ENCODE measurements at places on chromosomes 2 and 18.

DNA sequence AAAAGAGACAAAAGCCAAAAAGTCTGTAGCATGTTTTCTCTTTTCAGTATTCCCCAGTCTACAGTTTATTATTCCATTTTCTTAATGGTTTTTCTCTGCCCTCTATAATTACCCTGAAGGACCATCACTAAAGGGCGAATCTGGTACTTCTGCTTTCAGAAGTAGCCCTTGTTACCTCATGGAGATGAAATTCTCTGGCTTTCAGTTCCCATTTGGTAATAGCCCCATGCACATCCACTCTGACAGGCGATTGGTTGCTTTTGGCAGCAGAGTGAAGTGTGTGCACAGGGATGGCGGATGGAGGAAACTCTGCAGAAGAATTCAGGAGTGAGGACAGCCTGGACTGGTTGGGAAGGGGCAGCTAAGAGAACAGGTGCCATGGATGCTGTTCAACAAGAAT is 66.3 kb upstream of the NABP1 start:
- no peaks in the 10 kb centered on the region for H3K27me3 ChIP-seq
- no peak overlapping the region for H3K27ac ChIP-seq
- H3K4me3 ChIP-seq, result no peak overlapping the region

GRCh38 chr18:23921716-23922285 is 92.8 kb upstream of the TTC39C start:
- peaks cover 20% of the 10 kb centered on the region for H3K4me1 ChIP-seq
- no peak for DNase-seq
- peaks cover 27% of the 10 kb centered on the region for H3K27me3 ChIP-seq

- no peak overlapping the region for H3K27ac ChIP-seq
- DNase-seq, result no peak
- H3K27me3 ChIP-seq, result no peaks in the 10 kb centered on the region
Observed at GRCh38 chr2:163580757-163581156, 155.1 kb downstream of the FIGN start.

- peaks cover 27% of the 10 kb centered on the region for H3K36me3 ChIP-seq
- no peak overlapping the region for H3K27ac ChIP-seq
- no peak for DNase-seq
- H3K4me1 ChIP-seq, result no peaks in the 10 kb centered on the region
- H3K4me3 ChIP-seq, result no peak overlapping the region
- no peaks in the 10 kb centered on the region for H3K27me3 ChIP-seq
Observed at GRCh38 chr2:149213764-149214493, 116.5 kb upstream of the LYPD6 start.

DNA sequence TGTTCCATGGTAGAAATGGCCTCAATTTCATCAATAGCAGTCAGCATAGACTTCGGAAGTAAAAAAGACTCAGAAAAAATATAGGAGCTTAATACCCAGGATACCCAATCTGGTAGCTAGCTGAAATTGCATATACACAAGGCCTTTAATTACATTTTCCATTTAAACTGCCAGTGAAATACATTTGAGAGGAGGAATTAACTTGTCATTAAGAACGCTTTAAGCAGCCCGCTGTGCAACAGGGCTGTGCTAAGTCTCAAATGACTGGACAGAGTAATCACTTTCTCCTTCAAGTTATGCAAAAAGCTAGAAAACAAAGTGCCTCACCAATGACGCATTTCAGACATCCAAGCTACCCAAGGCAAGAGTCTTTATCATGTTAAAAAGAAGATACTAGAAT is 558.8 kb downstream of the MBD2 start:
- no peak for DNase-seq
- H3K4me3 ChIP-seq, result no peak overlapping the region
- no peaks in the 10 kb centered on the region for H3K27me3 ChIP-seq
- H3K27ac ChIP-seq, result no peak overlapping the region
- no peaks in the 10 kb centered on the region for H3K36me3 ChIP-seq

GRCh38 chr2:199792381-199792780 is 58.6 kb downstream of the FTCDNL1 start:
- H3K27ac ChIP-seq, result no peak overlapping the region
- no peak for DNase-seq
- H3K4me3 ChIP-seq, result no peak overlapping the region

DNA sequence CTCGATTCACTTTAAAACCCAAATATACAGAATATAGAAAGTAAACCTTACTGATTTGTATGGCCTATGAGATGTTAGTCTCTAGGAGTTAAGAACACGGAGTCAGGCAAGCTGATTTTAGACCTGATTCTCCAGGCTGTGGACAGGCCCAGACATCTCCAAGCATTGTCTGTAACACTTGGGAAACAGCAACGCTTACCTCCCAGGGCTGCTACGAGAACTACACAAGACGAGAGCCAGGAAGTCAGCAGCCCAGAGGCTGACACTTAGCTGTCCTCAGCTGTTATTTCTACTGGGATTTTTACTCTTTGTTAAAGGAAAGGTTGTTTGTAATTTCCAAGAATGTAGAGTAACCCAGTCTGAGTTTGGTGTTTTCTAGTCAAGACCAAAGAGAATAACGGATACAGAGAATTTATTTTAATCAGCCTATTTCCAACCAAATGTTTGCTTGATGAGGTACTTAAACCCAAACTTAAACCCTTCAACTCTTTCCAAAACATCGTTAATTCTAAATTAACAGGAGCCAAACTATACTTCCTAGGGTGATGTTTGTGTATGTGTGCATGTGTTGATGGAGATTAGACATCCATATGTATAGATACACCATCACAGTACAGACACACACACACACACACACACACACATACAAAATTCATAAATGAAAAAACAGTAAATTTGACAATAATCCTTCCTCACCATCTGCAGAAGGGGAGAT is 123.4 kb downstream of the LAMA1 start:
- peaks cover 23% of the 10 kb centered on the region for H3K36me3 ChIP-seq
- H3K4me1 ChIP-seq, result peaks cover 16% of the 10 kb centered on the region
- no peak overlapping the region for H3K4me3 ChIP-seq
- no peak for DNase-seq
- peak overlapping the region; percentile 92 for H3K27ac ChIP-seq
- no peaks in the 10 kb centered on the region for H3K27me3 ChIP-seq

DNA sequence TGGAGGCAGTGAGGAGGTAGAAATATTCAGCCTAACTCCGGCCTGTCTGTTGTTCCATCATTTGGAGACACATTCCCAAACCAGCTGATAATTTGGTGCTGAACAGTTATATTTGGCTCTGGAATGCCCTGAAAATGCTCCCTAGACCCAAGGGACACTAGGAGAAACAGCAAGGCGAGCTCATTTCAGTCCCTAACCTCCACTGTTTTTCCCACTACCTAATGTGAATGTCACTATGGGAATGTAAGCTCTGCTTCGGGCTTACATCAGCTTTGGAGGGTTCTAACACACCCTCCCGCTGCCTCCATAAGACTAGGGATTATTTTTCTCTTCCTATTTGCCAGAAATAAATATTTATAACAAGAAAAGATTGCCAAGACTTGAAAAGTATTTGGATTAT is 103.5 kb downstream of the ANTXR1 start:
- no peak overlapping the region for H3K27ac ChIP-seq
- peaks cover 15% of the 10 kb centered on the region for H3K36me3 ChIP-seq
- DNase-seq, result no peak
- no peak overlapping the region for H3K4me3 ChIP-seq
- H3K4me1 ChIP-seq, result peaks cover 14% of the 10 kb centered on the region

DNA sequence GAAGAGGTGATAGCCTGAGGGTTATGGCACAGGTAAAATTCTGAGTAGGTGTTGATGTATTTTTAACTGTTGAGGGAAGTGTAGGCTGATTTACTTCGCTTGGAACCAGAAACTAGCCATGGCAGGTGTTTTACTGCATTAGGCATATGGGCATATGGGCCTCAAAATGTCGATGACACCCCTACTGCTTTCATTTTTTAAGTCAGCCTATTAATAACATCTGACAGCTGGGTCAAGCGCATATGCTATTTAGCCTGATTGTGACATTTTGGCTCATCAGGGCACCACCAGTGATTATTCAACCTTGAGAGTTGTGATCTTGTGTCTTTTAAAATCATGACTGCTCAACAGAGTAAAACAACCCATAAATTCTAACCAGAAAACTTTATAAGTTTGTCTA is 1396.9 kb upstream of the NXPH2 start:
- no peak overlapping the region for H3K27ac ChIP-seq
- DNase-seq, result no peak
- no peak overlapping the region for H3K4me3 ChIP-seq
- peaks cover 7% of the 10 kb centered on the region for H3K27me3 ChIP-seq

DNA sequence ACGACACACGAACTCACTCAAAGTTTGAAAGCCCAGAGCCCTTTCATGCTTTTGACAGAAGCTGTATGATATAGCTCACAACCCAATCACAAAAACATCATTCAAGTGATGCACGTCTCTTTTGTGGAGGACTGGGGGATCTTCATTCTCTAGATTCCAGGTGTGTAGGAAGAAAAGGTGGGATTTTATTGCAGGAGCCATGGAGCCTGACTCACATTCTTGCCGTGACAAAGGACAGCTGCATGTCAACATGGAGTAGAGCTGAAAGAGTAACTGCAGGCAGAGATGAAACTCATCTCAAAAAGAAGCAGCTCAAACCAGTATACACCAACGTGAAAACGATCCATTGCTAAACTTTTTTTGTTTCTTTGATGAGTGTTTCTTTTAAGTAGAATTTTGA is 50.9 kb upstream of the PDE1A start:
- peaks cover 9% of the 10 kb centered on the region for H3K4me1 ChIP-seq
- no peak overlapping the region for H3K4me3 ChIP-seq
- DNase-seq, result no peak
- H3K27ac ChIP-seq, result no peak overlapping the region
- no peaks in the 10 kb centered on the region for H3K27me3 ChIP-seq
- no peaks in the 10 kb centered on the region for H3K36me3 ChIP-seq

- H3K4me3 ChIP-seq, result peak overlapping the region; percentile 86
- peak overlapping the region; percentile 97 for H3K27ac ChIP-seq
- no peak for DNase-seq
- H3K27me3 ChIP-seq, result no peaks in the 10 kb centered on the region
- H3K36me3 ChIP-seq, result peaks cover 12% of the 10 kb centered on the region
- peaks cover 25% of the 10 kb centered on the region for H3K4me1 ChIP-seq
Observed at GRCh38 chr18:80034852-80035406, 695 bp downstream of the RBFA start.

- H3K4me3 ChIP-seq, result no peak overlapping the region
- no peaks in the 10 kb centered on the region for H3K36me3 ChIP-seq
- no peaks in the 10 kb centered on the region for H3K4me1 ChIP-seq
Observed at GRCh38 chr2:183606718-183607085, 482.5 kb downstream of the NUP35 start.

GRCh38 chr18:40494603-40495002 is 1460.4 kb upstream of the PIK3C3 start:
- H3K4me3 ChIP-seq, result no peak overlapping the region
- no peak overlapping the region for H3K27ac ChIP-seq
- H3K27me3 ChIP-seq, result peaks cover 3% of the 10 kb centered on the region
- no peaks in the 10 kb centered on the region for H3K36me3 ChIP-seq
- H3K4me1 ChIP-seq, result no peaks in the 10 kb centered on the region

DNA sequence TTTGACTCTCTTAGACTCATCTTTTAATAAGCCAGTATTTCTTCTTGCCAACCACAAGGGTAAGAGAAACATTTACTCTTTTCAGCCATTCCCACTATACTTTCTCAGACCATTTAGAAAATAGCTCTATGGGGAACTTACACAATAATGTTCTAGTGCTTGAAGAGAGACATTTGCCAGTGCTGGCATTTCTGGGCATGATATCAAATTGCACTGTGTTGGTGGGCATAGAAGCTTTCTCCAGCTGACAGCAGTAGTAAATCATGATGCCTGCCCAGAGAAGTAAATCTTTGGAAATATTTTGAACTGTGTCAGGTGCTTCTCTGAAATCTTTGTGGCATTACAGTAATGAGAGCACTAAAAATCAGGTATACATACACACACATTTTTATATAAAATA is 346.6 kb downstream of the CBLN2 start:
- H3K27ac ChIP-seq, result no peak overlapping the region
- H3K4me1 ChIP-seq, result no peaks in the 10 kb centered on the region
- DNase-seq, result no peak
- H3K4me3 ChIP-seq, result no peak overlapping the region
- H3K36me3 ChIP-seq, result no peaks in the 10 kb centered on the region
